ENCODE measurements at places on chromosomes 4 and X. TPM values are rescaled to one million over a fixed set of nuclear protein-coding genes. Genes with fewer than 3 reads are reported as not detected.

Gene VSIG4
- total RNA-seq, result not detected

Gene CENPVL2
- total RNA-seq, result not detected

DNA sequence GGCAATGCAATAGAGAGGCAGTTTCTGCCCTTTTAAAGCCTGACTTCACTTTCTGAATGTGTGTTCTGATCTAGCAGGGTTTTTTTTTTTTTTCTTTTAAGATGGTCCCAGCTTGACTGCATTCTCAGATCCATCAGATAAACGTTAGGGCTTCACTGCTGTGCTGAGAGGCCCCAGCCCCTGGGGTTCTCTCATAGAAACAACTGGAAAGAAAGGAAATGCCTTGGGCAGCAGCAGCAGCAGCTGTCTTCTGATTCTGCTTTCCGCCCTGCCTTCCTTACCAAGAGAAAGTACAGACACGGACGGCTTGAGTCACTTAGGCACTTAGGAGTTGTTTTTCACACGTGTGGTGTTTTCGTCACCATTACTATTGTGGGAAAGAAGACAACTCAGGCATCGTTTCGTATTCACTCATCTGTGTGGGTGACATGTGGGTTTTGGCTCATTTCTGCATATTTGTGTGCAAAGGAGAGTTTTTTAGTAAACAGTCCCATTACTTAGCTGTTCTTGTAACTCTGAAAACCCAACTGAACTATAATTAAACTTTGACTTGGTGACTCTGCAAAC is 172.0 kb downstream of the PTTG2 start:
- peaks cover 26% of the 10 kb centered on the region for H3K36me3 ChIP-seq
- no peak overlapping the region for H3K4me3 ChIP-seq
- H3K27me3 ChIP-seq, result peaks cover 5% of the 10 kb centered on the region
- peak; percentile 23 for DNase-seq
- H3K27ac ChIP-seq, result peak overlapping the region; percentile 91

- no peak for DNase-seq
- no peaks in the 10 kb centered on the region for H3K36me3 ChIP-seq
- H3K27ac ChIP-seq, result no peak overlapping the region
- H3K4me3 ChIP-seq, result no peak overlapping the region
Observed at GRCh38 chrX:42385730-42386129, 392.2 kb downstream of the PPP1R2C start.

Data from endothelial cell (in vitro differentiated cells).